Stimulated activated CD8-positive, alpha-beta memory T cell treated with anti-CD3 and anti-CD28 coated beads, Interleukin-7, amount 100 ng/mL, for 1 hour (primary cell): ENCODE measurements at places on chromosomes 4 and X.
A peak's percentile ranks its signal among the peaks of the same experiment; 100 is the strongest.

DNA sequence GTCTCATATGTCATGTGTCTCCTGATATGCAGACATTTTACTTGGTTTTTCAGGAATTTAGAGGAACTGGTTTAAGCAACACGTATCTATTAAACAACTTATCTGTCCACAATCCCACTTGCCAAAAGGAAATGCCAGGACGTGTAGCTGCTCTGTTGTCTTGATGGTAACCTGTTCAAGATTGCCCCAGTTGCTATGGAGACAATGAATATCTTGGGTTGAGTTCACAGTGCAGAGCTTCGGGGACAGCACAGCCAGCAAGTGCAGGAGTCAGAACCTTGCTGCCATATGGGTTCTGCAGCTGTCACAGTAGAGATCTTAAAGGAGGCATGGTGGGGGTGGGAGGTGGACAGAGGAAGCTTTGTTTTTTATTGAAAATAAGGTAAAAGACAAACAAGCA lies 28.7 kb upstream of the FAM9B start:
- no peak for DNase-seq

DNA sequence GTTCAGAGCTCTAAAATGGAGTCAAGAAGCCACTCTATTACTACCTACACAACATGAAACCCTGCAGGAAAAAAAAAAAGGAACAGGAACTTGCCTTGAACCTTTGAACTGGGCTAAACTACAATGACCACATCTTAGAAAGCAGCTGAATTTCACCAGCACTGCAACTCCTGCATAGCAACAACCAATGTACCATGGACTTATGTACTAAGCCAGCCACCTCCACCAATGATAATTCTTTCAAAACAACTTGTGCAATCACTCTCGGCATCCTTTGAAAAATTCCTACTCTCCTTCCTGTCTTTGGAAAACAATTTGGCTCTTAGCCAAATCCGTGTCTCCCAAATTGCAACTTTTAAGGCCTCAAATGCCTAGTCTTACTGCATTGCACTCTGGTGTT lies 26.8 kb upstream of the FMR1 start:
- no peak for DNase-seq

DNA sequence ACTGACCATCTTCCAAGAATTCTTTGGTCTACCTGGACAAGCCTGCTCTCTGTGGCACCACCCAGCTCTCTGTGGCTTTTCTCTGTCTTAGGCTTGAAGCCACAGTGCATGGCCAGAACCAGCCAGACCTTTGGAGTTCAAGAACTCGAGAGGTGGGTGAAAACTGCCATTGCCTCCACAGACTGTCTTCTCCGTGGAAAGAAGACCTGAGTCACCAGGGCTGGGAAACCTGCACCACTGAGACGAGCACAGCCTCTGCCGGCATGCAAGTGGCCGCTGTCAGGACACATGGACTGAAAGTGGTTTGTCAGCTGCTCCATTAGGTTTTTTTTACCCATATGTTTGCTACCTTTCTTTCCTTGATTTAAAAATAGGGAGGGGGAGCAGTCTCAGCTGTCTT lies 74.5 kb downstream of the MGST2 start:
- no peak for DNase-seq

DNA sequence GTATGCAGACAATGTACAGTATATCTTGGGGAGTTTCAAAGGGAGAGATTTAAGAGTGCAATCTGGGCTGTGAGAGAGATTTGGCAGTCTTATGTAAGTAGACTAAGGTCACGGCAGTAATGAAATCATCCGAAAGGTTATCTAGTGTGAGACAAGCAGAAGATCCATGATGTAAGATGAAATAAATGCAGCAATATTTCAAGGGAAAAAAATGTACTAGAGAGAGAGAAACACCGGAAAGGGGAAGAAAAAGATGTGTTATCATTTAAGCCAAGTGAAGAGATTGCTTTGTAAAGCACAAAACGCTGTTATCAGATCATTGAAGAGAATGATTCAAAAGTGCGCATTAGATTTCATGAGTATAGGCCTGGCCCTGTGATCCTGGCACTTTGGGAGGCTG lies 88.4 kb upstream of the GUCY1A1 start:
- DNase-seq, result no peak

GRCh38 chrX:46547857-46548256 lies 2.6 kb upstream of the ZNF674 start:
- no peak for DNase-seq

GRCh38 chr4:41752081-41752836 lies 3.7 kb upstream of the PHOX2B start:
- DNase-seq, result no peak

DNA sequence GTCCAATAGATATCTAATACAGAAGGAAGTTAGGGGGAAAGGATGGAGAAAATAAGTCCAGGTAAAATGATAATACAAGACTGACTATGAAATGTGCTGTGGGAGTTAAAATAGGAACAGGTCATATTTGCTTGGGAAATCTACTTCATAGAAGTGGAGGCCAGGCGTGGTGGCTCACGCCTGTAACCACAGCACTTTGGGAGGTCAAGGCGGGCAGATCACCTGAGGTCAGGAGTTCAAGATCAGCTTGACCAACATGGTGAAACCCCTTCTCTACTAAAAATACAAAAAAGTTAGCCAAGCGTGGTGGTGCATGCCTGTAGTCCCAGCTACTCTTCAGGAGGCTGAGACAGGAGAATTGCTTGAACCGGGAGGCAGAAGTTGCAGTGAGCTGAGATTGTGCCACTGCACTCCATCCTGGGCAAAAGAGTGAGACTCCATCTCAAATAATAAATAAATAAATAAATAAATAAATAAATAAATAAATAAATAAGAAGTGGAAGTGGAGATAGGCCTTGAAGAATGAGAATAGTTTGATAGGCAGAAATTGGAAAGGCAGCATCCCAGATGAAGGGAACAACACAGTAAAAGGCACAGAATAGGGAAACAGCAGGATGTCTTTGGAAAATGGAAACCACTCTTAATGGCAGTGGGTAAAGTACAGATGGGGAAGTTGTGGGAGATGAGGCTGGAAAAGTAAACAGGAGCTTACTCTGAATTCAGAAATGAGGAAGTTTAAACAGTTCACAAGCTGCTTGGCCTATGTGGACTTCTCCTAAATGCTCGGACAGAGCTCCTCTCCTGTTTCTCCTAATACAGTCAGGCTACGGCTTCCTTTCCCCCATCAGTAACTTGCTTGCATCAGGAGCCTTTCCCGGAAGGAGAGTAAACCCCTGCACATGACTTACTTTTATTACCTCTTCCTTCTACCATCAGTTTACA lies 15.1 kb upstream of the GK start:
- DNase-seq, result no peak

GRCh38 chrX:152904151-152905080 lies 6.5 kb downstream of the ZNF185 start:
- no peak for DNase-seq

- DNase-seq, result no peak
These were observed 158.0 kb downstream of the SH2D1A start for GRCh38 chrX:124504111-124504983.

- peak; percentile 34 for DNase-seq
These were observed 6.5 kb upstream of the RNF4 start for GRCh38 chr4:2462218-2462991.

DNA sequence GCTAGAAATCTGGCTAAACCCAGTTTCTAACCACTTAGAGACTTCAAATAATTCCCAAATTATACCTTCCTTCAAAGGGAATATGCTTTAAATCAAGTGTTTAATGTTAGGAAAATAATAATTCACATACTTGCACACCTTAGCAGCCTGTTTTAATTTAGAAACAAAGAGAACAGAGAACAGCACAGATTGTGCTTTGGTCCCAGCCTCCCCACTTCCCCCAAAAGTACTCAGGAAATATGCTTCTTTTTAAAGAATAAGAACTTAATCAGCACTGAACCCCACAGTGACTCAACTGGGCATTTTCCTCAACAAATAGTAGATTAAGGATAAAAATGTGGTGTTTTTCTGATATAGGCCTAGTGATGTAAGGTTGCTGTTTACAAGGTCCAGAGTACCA lies 295.8 kb downstream of the GBA3 start:
- no peak for DNase-seq

DNA sequence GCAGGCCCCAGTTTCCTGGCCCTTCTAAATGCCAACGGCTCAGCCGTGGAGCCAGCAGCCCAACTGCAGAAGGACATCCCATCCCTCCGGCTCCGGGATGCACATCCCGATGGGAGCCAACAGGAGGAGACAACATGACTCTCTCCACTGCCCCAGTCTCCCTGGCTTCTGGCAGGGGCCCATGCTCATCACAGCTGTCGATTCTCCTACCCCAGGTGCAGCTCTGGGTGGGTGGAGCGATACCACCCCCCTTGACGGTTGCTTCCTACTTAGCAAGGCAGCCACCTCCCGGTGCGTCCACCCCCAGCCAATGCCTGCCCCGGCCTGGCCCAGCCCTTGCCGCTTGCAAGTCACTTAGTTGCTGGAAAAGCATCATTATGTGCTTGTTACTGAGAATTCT lies 19.5 kb downstream of the ZNF275 start:
- DNase-seq, result no peak

- no peak for DNase-seq
These were observed 8.2 kb downstream of the FAM3A start for GRCh38 chrX:154507673-154508383.

DNA sequence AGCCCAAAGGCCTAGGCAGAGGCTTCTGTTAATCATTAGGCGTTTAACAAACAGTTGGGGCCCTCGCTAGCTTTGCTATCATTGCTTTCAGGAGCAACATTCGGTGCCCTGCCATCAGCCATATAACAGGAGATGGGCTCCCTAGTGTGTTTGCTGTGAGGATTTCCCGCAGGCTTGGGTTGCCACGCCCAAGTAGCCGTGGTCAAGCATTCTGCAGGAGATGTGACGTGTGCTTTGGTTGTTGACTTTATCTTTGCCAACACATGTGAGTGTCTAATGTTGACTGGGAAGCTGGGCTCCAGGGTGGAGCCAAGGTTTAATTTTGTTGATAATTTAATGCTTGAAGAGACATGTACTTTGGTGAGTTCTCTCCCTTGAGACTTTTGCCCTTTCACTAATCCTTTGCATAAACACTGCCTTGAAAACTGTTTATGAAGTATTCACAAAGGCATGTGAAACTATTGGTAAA lies 184.6 kb upstream of the KIT start:
- no peak for DNase-seq

GRCh38 chr4:37682701-37683401 lies 3.3 kb downstream of the RELL1 start:
- DNase-seq, result no peak

GRCh38 chr4:149723065-149723464 lies 92.6 kb downstream of the IQCM start:
- DNase-seq, result no peak

- no peak for DNase-seq
These were observed 112.0 kb upstream of the LNX1 start for GRCh38 chr4:53703267-53703655.

GRCh38 chr4:118173126-118173525 lies 138.8 kb downstream of the NDST3 start:
- DNase-seq, result no peak

DNA sequence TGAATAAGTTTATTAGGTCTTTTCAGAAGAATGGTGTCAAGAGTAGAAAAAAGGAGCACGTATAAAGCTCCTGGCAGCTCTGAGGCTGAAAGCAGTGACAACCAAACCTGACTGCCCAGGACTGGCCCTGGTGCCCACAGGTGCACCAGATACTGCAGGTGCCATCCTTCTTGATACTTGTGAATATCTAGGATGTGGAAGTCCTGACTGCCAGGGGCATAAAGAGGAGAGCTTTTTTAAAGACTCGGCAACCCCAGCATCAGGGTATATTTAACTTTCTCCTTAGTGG lies 60.7 kb downstream of the TMEM150C start:
- no peak for DNase-seq

DNA sequence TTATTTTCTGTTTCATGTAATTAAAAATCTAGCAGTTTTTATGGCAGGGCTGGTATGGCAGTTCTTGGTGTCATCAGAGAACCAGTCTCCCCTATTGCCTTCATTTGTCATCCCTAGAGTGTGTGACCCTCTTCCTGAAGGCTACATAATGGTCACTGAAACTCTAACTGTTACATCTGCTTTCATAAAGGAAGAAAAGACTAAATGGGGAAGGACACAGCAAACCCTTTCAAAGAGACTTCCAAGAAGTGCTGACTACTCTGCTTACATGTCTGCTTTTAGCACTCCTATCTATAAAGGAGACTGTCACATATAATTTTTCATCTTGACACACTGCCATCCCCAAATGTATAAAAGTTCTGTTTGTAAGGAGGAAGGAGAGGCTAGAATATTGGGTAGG lies 105.9 kb upstream of the DIAPH2 start:
- no peak for DNase-seq

DNA sequence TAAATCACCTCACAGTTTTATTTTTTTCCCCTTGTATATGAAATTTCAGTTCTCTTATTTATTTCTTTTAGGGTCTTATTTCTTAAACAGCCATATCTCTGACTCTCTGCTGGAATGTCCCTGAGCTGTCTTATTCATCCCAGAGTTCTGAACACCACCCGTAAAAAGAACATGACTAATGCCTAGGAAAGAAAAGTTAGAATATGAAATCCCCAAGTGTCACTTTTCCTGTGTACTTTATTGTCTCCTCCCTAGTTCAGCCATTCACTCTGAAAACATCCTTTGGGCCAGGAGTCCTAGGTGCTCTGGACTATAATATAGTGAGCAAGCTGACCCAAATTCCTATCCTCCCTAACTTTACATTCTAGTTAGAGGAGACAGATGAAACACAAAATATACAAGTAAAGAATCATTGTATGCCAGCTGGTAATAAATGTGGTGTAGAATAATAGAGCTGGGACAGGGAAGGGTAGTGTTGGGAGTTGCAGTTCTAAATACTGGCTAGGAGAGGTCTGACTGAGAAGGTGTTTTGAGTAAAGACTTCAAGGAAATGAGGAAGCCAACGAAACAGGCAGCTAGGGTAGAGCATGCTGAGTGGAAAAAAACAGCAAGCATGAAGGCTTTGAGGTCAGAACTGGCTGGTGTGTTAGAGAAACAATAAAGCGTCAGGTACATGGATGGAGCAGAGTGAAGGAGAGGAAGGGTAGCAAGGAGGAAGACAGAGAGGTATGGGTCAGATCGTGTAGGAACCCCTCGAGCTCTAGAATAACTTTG lies 40.6 kb upstream of the FTHL17 start:
- no peak for DNase-seq

DNA sequence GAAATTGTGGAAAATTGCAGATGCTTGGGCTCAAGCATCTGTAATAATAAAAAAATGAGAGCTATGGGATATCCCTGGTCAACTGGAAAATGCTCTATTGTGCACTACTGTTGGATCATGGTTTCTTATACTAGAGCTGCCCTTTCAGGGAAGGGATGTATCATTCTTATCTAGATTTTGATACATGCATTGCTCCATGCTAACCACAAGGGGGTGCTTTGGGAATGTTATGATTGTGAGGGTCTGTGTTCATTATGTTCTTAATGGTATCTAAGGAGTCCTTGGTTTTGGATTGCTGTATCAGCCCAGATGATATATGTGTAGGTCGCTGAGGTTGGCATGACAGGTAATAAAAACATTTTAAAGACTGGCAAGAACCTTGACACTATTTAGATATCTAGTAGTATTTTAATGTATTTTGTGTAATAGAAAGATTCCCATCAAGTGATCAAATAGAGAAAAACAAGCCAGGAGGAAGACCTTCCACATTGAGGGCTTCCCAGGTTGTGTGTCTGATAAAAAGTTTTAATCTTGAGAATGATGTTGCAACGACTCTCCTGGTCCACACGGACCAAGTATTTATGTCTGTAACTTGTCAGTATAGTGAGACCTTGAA lies 49.2 kb upstream of the TLR2 start:
- DNase-seq, result no peak
